IPS DF 6.9 (cell line): ENCODE measurements at places on chromosomes 7 and 10.

DNA sequence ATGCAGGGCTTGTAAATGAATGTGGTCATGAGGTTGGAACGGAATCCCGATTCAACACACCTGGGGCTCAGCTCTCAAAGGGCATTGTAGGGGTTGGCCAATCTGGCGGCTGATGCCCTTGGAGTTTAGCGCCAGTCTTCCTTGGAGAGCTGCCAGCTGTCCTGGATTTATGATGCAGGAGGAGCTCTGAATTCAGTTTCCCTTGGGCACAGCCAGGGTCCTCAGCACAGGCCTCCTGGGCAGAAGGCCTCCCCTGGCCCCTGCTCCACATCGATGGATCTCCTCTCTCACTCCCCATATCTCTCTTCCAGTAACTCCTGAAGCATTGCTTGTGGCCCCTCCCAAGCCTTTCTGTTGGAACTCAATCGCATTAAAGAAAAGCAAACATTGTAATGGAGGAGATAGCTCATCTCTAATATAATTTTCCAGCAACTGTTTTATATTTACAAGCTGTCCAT, 985 bp upstream of the CYTH3 start:
- no peak for DNase-seq

GRCh38 chr7:55431898-55432297, 66.8 kb downstream of the LANCL2 start:
- no peak for DNase-seq

GRCh38 chr7:88485821-88486220, 179.1 kb upstream of the STEAP4 start:
- DNase-seq: no peak

DNA sequence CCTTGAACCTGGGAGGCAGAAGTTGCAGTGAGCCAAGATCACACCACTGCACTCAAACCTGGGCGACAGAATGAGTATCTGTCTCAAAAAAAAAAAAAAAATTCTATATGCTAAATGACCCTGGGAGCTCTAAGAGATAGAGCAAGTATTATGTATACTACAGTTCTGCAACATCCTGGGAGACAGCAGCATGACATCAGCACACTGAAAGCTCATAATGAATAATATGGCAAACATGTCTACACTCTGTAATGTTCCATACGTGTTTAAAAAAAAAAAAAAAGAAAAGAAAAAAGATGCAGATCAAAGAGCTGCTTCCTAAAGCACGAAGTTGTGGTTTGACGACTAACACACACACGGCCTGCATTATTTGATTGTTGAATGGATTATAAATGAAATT, 72.5 kb downstream of the CUL2 start:
- DNase-seq: no peak

DNA sequence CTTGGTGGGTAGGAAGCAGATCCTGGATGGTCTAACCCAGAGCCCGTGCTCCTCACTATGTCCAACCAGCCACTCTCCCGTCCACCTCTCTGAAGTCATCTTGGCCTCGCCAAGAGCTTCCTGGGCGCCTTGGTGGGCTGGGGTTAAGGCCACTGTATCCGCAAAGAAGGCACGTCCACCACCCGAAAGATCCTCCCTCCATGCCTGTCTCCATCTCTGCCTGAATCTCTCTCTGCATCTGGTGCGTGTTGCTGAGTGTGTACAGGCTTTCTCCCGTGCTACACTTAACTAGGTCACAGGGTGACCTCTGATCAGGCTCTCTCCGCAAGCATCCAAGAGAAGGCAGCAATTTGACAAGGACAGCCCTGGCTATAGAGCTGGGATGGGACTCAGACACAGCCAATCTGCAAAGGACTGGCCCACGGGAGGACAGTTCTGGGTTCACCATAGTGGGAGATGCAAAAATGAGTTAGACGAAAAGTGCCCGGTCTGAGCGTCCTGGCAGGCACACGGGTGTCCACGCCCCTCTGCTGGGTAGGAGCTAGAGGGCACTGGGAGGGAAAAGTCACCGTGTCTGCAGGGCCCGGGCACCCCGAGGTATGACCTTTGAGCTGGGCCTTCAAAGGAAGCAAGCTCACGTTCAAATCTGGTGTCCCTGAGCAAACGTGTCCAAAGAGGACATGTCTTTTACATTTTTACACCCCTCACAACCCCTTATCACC, 9.4 kb upstream of the RFC2 start:
- no peak for DNase-seq

DNA sequence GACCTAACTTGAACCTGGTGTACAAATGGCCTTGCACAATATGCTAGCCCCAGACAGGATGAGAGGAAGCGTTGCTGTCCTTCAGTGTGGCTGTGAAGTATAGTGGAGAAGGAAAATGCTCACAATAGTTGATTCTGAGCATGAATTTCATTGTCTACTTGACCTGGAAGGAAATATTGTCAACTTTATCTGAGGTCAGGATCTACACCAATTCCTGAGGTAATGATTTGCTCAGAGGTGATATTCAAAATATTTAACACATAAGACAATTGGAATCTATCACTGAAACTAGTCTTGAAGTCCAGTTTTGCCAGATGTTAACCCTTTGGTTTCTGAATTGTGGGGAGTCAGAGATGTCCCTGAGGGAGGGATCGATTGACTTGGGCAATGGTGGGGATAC, 20.9 kb upstream of the ICA1 start:
- DNase-seq: no peak

DNA sequence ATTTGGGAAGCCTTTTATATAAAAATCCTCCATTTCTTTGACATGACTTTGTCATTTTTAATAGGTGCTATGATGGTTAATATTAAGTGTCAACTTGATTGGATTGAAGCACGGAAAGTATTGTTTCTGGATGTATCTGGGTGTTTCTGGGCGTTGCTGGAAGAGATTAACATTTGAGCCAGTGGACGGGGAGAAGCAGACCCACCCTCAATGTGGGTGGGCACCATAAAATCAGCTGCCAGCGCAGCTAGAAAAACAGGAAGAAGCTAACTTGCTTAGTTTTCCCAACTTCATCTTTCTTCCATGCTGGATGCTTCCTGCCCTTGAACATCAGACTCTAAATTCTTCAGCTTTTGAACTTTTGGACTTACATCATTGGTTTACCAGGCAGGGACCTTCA, 1003.0 kb downstream of the SORCS3 start:
- no peak for DNase-seq

GRCh38 chr7:143811-144453, 48.4 kb upstream of the FAM20C start:
- DNase-seq: no peak

GRCh38 chr7:1794888-1795542, 124.9 kb downstream of the ELFN1 start:
- no peak for DNase-seq

GRCh38 chr7:2611401-2611800, 20.4 kb upstream of the TTYH3 start:
- no peak for DNase-seq

- DNase-seq: no peak
Observed at GRCh38 chr7:152668975-152669374, 7.0 kb downstream of the XRCC2 start.

DNA sequence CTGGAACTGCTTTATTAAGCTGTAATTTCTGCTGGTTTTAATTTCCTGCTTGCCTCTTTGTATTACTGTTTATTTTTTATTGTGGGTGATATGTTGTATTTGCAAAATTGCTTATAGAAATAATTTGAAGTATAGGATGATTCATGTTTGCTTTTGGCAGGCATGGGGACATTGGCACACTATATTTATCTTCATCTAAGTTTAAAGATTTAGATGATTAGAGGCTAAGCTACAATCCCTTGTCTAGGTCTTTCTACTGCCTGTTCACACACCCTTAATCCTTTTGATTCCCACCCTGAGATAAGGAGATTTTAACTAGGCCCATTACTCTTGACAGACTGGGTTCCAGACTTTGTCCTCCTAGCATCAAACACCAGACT, 182.8 kb upstream of the KAT6B start:
- DNase-seq: no peak

DNA sequence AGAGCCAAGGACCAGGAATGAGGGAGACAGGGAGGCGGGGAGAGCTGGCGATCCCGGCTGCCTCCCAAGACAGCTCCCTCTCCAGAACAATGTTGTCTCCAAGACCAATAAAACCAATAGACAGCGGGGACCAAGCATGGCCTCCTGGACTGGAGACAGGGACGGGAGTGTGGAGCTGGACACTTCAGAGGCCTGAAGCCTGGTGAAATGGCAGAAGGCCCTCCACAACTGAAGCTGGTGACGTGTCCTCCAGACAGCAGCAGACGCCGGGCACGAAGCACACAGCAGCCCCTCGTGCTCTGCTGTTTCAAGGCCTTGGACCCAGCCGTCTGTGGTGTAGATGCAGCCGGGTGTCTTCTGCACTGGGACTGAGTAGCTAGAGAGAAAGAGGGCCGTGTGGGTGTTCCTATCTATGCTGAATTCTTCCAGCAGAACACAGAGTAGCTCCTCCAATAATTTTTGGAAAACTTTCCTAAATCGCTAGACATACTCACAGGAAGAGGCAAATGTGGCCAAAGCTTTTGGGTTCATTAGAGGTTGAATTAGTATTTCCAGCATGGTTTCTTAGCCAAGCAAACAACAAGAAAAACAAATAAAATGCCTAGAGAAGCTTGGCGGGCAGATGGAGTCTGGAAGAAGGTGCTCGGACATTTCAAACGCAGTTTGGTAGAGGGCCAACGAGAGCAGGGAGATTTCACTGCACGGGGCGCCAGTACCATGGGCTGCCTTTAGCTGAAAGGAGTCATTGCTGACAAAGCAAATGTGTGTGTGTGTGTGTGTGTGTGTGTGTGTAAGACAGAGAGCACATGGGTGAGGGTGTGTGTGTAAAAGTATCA, 570.4 kb downstream of the TCERG1L start:
- no peak for DNase-seq

- no peak for DNase-seq
Observed at GRCh38 chr7:117819558-117819957, 53.7 kb downstream of the CTTNBP2 start.

DNA sequence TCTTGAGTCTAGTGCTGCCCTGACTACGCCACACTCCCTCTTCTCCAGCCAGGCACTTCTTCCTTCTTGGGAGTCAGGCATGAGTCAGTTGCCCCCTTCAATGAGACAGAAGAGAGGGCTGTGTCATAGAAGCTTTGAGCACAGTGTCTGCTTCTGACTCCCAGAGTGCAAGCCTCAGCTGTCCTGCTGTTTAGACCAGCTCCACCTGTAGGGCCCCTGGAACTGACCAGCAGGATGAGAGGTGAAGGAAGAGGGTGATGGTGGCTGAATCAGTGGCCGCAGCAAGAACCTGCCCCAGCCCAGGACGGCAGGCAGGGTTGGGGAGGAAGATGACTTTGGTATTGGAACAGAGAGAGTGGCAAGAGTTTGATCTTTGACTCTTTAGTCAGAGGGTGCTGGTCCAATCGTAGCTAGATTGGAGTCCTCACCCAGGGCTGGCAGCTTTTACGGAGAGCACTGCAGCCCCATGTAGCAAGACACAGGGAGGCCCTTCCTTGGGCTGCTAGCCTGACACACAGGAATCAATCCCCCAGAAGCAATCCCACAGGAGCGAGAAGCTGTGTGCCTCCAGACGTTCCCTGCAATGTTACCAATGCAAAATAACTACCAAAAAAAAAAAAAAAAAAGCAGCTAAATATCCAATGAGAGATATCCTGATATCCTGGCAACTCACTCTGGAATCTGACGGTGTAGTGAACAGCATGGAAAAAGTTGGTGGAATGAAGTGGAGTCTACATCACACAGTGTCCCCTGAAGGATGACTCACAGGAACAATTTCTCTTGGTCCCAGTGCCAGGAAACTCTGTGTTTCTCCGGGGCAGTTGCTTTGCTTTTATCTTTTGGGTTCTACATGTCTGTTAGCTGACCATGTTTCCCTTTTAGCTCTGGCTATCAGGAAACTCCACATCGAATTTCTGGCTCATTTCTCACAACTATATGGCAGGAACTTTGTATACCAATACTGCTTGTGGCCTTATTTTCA, 6.9 kb downstream of the C10orf62 start:
- DNase-seq: no peak

DNA sequence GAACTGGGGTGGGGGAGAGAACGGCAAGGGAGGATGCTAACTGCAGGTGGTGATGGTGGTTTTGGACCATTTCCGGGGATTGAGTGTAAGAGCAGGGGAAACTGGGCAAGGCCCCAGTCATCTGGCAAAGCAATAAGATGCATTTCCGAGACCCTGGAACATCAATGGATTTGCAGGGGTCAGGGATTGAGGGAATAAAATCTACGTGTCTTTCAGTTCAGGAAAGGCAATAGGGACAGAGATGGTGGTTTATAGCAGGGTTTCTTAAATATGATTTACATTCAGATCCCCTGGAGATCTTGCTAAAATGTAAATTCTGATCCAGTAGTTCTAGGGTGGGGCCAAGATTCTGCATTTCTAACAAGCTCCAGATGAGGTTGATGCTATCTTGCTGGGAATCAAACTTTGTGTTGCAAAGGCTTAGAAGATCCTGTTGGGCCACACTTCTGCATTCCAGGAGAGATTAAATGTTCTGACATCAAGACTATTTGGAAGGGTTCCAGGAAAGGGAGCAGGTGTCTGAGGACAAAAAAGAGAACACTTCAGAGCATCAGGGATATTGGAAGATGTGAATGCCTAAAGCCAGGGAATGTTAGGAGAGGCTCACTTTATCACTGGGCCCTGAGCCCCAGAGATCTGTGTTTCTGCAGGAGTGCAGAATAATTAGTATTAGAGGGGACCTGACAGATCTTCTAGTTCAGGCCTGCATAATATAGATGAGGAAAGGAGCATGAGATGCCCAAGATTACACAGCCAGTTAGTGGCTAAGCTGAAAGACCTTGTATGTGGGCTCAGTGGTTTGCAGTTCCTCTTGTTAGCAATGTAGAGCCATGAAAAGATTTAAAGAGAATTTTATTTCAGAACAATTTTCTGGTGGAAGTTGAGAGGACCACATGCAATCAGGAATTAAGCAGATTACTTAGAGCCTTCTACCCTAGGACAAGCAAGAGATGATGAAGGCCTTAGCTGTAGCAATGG, 32.4 kb downstream of the BLNK start:
- DNase-seq: no peak

GRCh38 chr10:3692387-3692999, 92.5 kb downstream of the KLF6 start:
- DNase-seq: no peak

DNA sequence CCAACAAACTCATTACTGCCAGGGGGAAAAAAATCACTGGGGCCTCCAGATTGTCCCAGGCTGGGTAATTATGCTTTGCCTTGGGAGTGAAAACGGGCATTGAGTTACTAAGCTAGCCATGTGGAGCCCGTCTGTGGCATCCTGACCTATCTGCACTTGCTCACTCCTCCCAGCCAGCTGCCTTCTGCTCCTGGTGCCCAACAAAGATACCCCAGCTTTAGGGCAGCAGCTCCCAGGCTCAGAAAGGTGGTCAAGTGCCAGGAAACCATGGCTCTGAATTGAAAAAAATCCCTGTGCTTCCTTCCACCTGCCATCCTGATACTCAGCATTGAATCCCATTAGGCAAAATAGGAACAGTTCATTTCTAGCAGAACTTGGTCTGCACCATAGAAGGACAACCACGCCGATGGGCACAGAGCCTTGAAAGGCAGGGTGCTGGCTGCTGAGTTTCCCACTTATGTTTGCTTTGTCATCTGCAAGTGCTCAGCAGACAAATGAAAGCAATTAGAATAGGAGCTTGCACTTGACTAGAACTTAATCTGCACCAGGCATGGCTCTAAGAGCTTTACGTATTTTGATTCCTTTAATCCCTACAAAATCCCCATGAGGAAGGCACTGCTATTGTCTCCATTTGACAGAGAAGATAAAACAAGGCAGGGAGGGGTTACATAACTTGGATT, 42.8 kb downstream of the HSPA12A start:
- no peak for DNase-seq

- DNase-seq: no peak
Observed at GRCh38 chr7:83870515-83870914, 221.6 kb upstream of the SEMA3E start.

- DNase-seq: no peak
Observed at GRCh38 chr7:136941816-136942215, 73.4 kb downstream of the CHRM2 start.
